ENCODE measurements at places on chromosomes 6 and 20. TPM values are rescaled to one million over a fixed set of nuclear protein-coding genes. Genes with fewer than 3 reads are reported as not detected.

Gene ACTL10
- 0.45 TPM for total RNA-seq

Gene INSM1
- 0.35 TPM for total RNA-seq

Gene SLC22A16
- total RNA-seq = not detected

Gene LINC00237
- not detected for total RNA-seq

Gene PLA2G7
- total RNA-seq = 2.1 TPM

Gene NFATC2
- 1.5 TPM for total RNA-seq

Gene MAP1LC3A
- 18.6 TPM for total RNA-seq

Gene ADGRF5
- total RNA-seq = not detected

- no peak for DNase-seq
- H3K36me3 ChIP-seq = no peaks in the 10 kb centered on the region
- no peak overlapping the region for H3K27ac ChIP-seq
- no peaks in the 10 kb centered on the region for H3K27me3 ChIP-seq
- H3K4me1 ChIP-seq = no peaks in the 10 kb centered on the region
Measured at GRCh38 chr6:162773996-162774395, 46.2 kb downstream of the PACRG start.

DNA sequence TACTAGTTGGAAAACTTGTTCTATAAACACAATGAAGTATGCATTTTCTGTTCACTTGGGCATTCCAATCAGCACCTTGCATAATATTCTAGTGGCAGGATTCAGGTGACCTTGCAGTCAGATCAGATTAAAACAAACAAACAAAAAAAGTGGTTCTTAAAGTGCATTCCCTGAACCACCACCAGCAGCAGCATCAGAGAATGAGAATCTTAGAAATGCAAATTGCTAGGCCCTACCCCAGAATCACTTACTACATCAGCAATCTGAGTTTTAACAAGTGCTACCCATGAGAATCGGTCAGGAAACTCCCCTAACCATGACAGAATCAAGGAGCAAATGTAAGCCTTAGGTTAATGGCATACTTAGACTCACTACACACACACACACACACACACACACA lies 41.7 kb downstream of the SNAP25 start:
- H3K4me1 ChIP-seq = peaks cover 3% of the 10 kb centered on the region
- H3K27ac ChIP-seq = no peak overlapping the region
- H3K4me3 ChIP-seq = no peak overlapping the region
- no peaks in the 10 kb centered on the region for H3K27me3 ChIP-seq
- H3K36me3 ChIP-seq = no peaks in the 10 kb centered on the region

- peak; percentile 23 for DNase-seq
- H3K4me1 ChIP-seq = no peaks in the 10 kb centered on the region
- H3K27me3 ChIP-seq = no peaks in the 10 kb centered on the region
- H3K4me3 ChIP-seq = no peak overlapping the region
- no peaks in the 10 kb centered on the region for H3K36me3 ChIP-seq
Measured at GRCh38 chr6:169846286-169847056, 95.0 kb downstream of the ERMARD start.

GRCh38 chr6:123316733-123317323 lies 319.9 kb downstream of the TRDN start:
- no peaks in the 10 kb centered on the region for H3K36me3 ChIP-seq
- DNase-seq = no peak
- H3K27ac ChIP-seq = no peak overlapping the region
- H3K4me1 ChIP-seq = no peaks in the 10 kb centered on the region
- no peaks in the 10 kb centered on the region for H3K27me3 ChIP-seq

DNA sequence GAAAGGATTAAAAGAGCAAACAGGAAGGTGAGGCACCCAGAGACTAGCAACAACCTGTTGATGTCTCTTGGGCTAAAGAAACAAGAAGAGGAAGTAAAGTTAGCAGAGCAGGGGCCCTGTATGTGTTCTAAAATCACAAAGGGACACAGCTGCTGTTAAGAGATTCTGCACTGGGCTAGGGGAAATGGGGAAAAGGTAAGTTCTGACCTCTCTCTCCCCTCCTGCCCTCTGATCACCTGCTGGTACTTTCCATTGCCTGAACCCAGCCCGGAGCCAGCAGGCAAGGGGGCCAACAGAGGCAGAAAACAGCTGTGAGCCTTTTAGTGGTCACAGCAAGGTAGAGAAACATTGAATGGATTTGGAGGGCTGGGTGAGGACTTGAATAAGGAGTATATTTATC lies 13.5 kb upstream of the CNR1 start:
- peak overlapping the region; percentile 56 for H3K4me3 ChIP-seq
- H3K4me1 ChIP-seq = peaks cover 6% of the 10 kb centered on the region
- H3K36me3 ChIP-seq = no peaks in the 10 kb centered on the region

- H3K4me1 ChIP-seq = no peaks in the 10 kb centered on the region
- H3K27me3 ChIP-seq = no peaks in the 10 kb centered on the region
- H3K36me3 ChIP-seq = no peaks in the 10 kb centered on the region
- no peak overlapping the region for H3K27ac ChIP-seq
- peak; percentile 59 for DNase-seq
- no peak overlapping the region for H3K4me3 ChIP-seq
Measured at GRCh38 chr6:39642270-39642669, 82.9 kb downstream of the KIF6 start.

GRCh38 chr20:48933017-48933766 lies 11.7 kb downstream of the ARFGEF2 start:
- peaks cover 20% of the 10 kb centered on the region for H3K4me1 ChIP-seq
- H3K36me3 ChIP-seq = peaks cover 7% of the 10 kb centered on the region
- no peaks in the 10 kb centered on the region for H3K27me3 ChIP-seq
- peak; percentile 58 for DNase-seq
- peak overlapping the region; percentile 44 for H3K4me3 ChIP-seq

DNA sequence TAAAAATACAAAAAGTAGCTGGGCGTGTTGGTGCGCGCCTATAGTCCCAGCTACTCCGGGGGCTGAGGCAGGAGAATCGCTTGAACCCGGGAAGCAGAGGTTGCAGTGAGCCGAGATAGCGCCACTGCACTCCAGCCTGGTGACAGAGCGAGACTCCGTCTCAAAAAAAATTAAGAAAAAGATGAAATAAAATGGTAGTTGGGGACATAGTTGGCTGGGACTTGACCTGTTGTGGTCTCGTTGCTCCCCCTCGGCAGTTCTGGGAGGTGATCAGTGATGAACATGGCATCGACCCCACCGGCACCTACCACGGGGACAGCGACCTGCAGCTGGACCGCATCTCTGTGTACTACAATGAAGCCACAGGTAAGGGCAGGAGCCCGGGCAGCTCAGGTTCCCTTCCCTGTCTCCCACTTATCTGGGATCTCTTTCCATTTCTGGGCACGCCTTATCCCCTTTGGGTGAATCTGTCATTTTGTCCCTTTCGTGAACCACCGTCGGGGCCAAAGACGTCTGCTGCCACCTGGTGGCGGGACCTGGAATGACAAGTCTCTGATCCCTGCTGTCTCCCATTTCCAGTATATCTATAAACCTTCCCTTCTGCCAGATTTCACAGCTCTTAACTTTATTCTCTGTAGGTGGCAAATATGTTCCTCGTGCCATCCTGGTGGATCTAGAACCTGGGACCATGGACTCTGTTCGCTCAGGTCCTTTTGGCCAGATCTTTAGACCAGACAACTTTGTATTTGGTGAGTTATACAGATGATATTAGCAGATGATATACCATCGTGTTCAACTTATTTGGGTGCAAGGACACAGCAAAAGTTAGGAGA lies 2.3 kb downstream of the TUBB start:
- H3K4me1 ChIP-seq = no peaks in the 10 kb centered on the region
- no peaks in the 10 kb centered on the region for H3K27me3 ChIP-seq
- H3K36me3 ChIP-seq = peaks cover 50% of the 10 kb centered on the region
- peak; percentile 93 for DNase-seq
- H3K4me3 ChIP-seq = peak overlapping the region; percentile 99
- H3K27ac ChIP-seq = peak overlapping the region; percentile 1

GRCh38 chr6:163937071-163937470 lies 522.6 kb downstream of the QKI start:
- peak overlapping the region; percentile 32 for H3K4me3 ChIP-seq
- no peaks in the 10 kb centered on the region for H3K27me3 ChIP-seq
- H3K4me1 ChIP-seq = peaks cover 23% of the 10 kb centered on the region
- H3K36me3 ChIP-seq = no peaks in the 10 kb centered on the region
- no peak for DNase-seq

GRCh38 chr6:23505026-23505425 lies 621.0 kb upstream of the NRSN1 start:
- H3K4me1 ChIP-seq = no peaks in the 10 kb centered on the region
- no peak overlapping the region for H3K27ac ChIP-seq

GRCh38 chr6:46628976-46629375 lies 23.6 kb downstream of the CYP39A1 start:
- H3K27ac ChIP-seq = no peak overlapping the region
- no peaks in the 10 kb centered on the region for H3K27me3 ChIP-seq
- H3K4me3 ChIP-seq = no peak overlapping the region
- H3K4me1 ChIP-seq = no peaks in the 10 kb centered on the region

GRCh38 chr20:13995841-13996240 lies 525 bp downstream of the MACROD2 start:
- DNase-seq = peak; percentile 79
- H3K36me3 ChIP-seq = no peaks in the 10 kb centered on the region
- no peak overlapping the region for H3K27ac ChIP-seq
- peak overlapping the region; percentile 87 for H3K4me3 ChIP-seq
